ENCODE measurements at places on chromosomes 5 and 9.

DNA sequence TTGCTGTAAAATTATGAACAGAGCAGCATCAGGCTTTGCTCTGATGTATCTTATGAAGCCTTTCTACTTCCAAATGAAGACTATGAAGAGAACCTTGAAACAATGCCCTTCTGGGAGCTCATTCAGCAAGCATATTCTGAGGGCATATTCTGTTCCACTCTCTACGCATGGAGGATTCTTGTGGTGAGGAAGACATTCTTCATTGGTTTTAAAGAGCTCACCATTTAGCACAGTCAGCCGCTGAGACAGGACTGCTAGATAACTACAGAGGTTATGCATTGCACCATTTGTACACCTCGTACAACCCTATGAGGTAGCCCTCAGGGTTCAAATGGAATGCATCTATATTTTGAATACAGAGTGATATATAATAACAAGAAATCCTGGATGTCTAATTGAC, 61.0 kb downstream of the INVS start:
- DNase-seq: no peak

DNA sequence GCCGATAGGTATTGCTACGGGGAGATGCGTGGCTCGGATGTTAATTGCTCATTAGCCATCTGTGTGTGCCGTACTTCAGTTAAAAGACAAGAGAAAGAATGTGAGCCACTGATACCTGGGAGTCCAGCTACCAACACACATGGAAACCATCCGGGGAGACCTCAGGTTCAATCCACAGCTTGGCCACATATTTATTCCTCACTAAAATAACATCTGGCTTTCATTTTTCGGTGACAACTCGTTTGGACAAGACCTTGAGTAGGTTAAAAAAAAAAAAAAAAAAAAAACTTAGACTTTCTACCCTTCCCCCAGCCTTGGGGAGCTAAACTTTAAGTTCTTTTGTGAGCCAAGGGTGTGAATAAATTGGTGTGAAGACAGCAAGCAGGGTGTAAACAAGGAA, 84.1 kb downstream of the SLIT3 start:
- no peak for DNase-seq

DNA sequence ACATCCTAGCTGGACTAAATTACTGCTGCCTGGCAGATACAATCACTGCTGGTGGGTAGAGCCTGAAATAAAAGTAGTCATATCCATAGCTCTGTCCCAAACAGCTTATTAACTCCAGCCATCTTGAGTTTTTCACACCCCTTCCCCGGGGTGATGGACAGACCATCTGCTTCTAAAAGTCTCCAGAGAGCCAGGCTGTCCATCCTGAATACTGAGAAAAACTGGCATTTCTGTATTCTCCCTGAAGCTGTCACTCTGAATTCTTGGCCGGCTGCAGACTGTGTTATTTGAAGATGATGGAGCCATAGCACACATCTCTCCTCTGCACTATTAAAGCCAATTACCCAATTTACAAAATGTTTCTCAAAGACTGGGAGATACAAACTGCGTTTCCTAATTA, 118.6 kb downstream of the GABBR2 start:
- no peak for DNase-seq

DNA sequence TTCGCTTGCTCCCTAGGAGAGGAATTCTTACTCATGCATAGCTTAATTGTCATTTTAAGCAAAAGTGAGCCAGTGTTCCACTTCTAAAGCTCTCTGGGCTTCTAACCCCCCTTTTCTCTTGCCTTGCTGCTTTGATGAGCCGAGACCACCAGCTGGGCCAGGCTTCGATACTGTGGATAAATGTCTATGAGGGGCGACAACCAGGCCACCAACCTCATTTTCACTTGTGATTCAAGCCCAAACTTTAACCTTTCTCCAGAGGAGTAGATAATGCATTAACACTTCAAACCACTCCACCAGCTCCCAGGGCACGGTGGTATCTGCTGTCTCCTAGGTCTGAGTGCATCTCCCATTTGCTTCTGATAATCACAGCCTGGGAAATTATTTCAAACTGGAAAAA, 205.6 kb downstream of the PSAT1 start:
- DNase-seq: no peak

- DNase-seq: no peak
Measured at GRCh38 chr5:138177941-138178515, 402 bp downstream of the BRD8 start.

DNA sequence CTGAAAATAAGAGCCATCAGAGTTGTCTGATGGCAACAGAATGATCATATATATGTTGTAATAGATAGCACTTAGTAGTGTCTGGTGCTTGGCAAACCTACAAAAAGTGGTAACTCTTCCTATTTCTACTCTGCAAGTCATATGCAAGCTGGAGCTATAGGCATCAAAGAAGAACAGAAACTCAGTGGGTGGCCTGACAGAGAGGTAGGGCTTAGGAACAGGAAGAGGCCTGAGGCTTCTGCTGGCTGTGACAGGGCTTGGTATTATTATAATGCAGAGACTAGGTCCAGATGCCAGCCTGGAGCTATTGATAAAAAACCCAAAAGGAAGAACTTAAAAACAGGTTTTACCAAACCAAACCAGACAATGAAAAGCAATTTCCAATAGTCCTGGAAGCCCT, 4.4 kb upstream of the DIAPH1 start:
- no peak for DNase-seq

- no peak for DNase-seq
Measured at GRCh38 chr5:7686794-7687193, 164.1 kb downstream of the CFAP90 start.
